ENCODE measurements at places on chromosomes 13 and 19.

- DNase-seq: no peak
Observed at GRCh38 chr13:51283371-51283770, 56.1 kb upstream of the SERPINE3 start.

- DNase-seq: no peak
Observed at GRCh38 chr19:14167576-14168138, 31.3 kb upstream of the ASF1B start.

- DNase-seq: no peak
Observed at GRCh38 chr13:111598747-111599146, 278.3 kb downstream of the TEX29 start.

- no peak for DNase-seq
Observed at GRCh38 chr13:24146961-24147569, 13.5 kb upstream of the SPATA13 start.

- DNase-seq: no peak
Observed at GRCh38 chr19:40283414-40284250, 1.5 kb downstream of the AKT2 start.

DNA sequence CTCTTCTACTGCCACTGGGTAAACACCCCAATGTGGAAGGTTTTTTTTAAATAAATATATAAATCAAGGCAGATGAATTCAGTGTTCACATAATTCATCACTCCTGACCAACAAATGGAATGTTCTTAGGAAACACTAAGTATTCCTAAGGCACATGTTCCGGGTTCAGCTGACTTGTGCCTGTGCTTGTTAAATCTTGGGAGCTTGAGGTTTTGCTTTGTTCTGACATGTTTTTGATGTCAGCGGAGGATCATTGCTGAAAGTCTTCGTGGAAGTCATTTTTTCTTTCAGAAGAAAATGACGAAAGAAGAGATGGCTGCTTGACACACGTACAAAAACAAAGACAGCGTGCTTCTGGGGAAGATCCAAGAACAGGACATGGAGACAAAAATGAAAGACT is 185.8 kb downstream of the MZT1 start:
- no peak for DNase-seq

- no peak for DNase-seq
Observed at GRCh38 chr13:111424134-111424533, 103.7 kb downstream of the TEX29 start.

DNA sequence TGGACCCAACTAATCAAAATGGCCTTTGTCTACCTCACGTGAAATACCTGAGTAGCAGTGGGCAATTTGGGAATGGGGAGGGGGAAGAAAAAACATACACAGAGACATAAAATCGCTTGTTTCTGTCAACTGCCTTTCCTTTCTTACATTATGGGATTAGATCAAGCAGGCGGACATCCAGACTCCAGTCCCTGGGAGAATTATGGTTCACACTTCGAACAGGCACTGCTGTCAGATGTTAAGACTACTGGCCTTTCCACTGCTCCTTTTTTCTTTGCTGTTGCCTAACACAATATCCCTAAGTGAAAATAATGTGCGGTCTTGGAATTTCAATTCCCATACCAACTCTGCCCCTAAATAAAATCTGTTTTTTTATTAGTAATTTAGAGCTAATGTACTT is 1719.7 kb upstream of the SLC10A2 start:
- no peak for DNase-seq

- no peak for DNase-seq
Observed at GRCh38 chr19:15397782-15398181, 18.2 kb upstream of the AKAP8 start.

- no peak for DNase-seq
Observed at GRCh38 chr13:31814536-31814935, 75.2 kb downstream of the RXFP2 start.

DNA sequence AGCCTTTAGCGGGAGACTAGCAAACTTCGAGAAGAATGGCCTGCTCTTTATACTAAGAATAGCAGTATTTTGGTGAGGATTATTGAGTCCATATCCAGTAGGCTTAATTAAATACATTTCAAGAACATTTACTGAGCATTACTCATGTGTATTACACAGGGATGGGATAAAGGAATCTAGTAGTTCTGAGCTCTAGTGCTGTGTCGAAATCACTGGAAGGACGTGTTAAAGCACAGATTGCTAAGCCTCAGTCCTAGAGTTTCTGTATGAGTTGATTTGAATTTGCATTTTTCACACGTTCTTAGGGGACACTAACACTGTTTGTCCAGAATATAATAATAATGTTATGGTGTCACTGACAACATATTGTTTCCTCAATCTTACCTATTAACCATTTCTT is 9.0 kb downstream of the ZNF302 start:
- no peak for DNase-seq

DNA sequence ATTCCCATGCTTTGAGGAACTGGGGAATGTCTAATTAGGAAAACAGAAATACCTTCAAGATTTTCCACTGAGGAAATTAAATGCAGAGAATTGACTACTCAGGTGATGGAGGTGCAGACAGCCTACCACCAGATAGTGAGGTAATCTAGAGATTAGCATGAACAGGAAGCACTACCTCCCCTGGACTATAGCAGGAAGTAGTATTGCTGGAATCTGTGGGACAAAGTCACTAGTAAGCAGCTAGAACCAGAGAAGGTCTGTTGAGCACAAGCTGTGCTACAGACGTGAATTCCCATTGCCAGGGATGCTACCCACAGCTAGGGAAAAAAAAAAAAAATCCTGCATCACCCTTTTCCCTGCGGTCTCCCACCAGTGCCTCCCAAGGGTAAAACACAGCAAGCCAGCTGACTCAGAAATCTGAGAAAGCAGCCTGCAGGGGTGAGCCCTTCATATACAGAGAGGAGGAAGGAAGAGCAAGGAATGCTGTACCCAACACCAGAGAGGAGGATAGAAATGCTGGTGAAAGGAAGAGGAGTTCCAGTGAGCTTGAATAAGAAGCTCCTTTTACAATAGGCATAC is 10.2 kb downstream of the ENOX1 start:
- no peak for DNase-seq

- DNase-seq: no peak
Observed at GRCh38 chr13:73971481-73971880, 162.7 kb downstream of the KLF12 start.

DNA sequence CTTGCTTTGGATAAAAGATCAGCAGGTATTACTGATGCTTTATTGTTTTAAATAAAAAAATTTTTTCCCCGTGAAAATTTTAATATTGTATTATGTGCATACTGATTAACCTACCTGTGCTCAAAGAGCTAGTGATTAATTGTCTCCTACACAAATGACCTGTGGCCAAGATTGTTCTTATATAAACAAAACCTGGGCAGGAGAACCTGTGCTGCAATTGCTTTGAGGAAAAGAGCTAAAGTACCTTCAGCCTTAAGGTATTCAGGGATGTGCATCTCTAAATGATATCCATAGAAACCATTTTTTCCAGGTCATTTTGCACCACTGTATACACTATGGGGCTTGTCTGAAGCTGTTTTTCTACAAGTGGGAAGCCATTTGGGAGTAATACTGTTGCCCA is 1.2 kb downstream of the FRY start:
- DNase-seq: no peak

- DNase-seq: no peak
Observed at GRCh38 chr19:40739030-40739839, 11.0 kb downstream of the ACTMAP start.

Data from stimulated activated CD8-positive, alpha-beta memory T cell treated with anti-CD3 and anti-CD28 coated beads, Interleukin-7, amount 100 ng/mL, for 1 hour (primary cell).